Right lung (tissue), 10 donors: ENCODE measurements at places on chromosomes 7 and 10. TPM values are rescaled to one million over a fixed set of nuclear protein-coding genes. Genes with fewer than 3 reads are reported as not detected.

The ACSL5 gene
- 14.3 TPM for polyA plus RNA-seq

The CPA2 gene
- 0.29 TPM for polyA plus RNA-seq

The PHKG1 gene
- polyA plus RNA-seq = 2.7 TPM

The PDE1C gene
- polyA plus RNA-seq = 4.3 TPM

The IFIT3 gene
- polyA plus RNA-seq = 11.6 TPM

The OR6B1 gene
- not detected for polyA plus RNA-seq

The ACBD7 gene
- polyA plus RNA-seq = 5.0 TPM

The NUTM2A gene
- 5.1 TPM for polyA plus RNA-seq

The PON3 gene
- 19.3 TPM for polyA plus RNA-seq

The RPP30 gene
- 63.0 TPM for polyA plus RNA-seq

The SAMD9L gene
- polyA plus RNA-seq = 19.8 TPM

The VAX1 gene
- polyA plus RNA-seq = not detected

The FAM180A gene
- 0.22 TPM for polyA plus RNA-seq

The ZNF853 gene
- 12.2 TPM for polyA plus RNA-seq

The KLF14 gene
- 0.10 TPM for polyA plus RNA-seq

The FBXL13 gene
- 5.4 TPM for polyA plus RNA-seq

The ZNF12 gene
- polyA plus RNA-seq = 36.5 TPM

The CALML3 gene
- polyA plus RNA-seq = 0.55 TPM

The RABGEF1 gene
- polyA plus RNA-seq = 36.8 TPM

The XRCC2 gene
- polyA plus RNA-seq = 9.2 TPM

The EBF3 gene
- polyA plus RNA-seq = 1.3 TPM

The TMEM236 gene
- 0.54 TPM for polyA plus RNA-seq

The EPO gene
- polyA plus RNA-seq = 0.13 TPM

The NPFFR1 gene
- 0.44 TPM for polyA plus RNA-seq

The ALDH18A1 gene
- 52.2 TPM for polyA plus RNA-seq

The FFAR4 gene
- 0.11 TPM for polyA plus RNA-seq

The UCMA gene
- polyA plus RNA-seq = not detected

The WEE2 gene
- 0.60 TPM for polyA plus RNA-seq

The PLPP4 gene
- not detected for polyA plus RNA-seq

The HOXA4 gene
- 36.2 TPM for polyA plus RNA-seq

The KAZALD1 gene
- 12.8 TPM for polyA plus RNA-seq

The PTN gene
- polyA plus RNA-seq = 57.3 TPM

The PODXL gene
- 43.4 TPM for polyA plus RNA-seq

The PSD gene
- 10.1 TPM for polyA plus RNA-seq

The NRBF2 gene
- 21.1 TPM for polyA plus RNA-seq

The OGDHL gene
- polyA plus RNA-seq = 1.6 TPM

The NUDT13 gene
- polyA plus RNA-seq = 7.6 TPM

The TAC1 gene
- not detected for polyA plus RNA-seq

The IDI2 gene
- 0.14 TPM for polyA plus RNA-seq

The TYW1 gene
- polyA plus RNA-seq = 24.0 TPM

The CPEB3 gene
- 3.3 TPM for polyA plus RNA-seq

The GPR26 gene
- polyA plus RNA-seq = not detected

The SPDYE1 gene
- 1.8 TPM for polyA plus RNA-seq

The MYO1G gene
- 0.86 TPM for polyA plus RNA-seq

The STK31 gene
- 0.89 TPM for polyA plus RNA-seq

The SLC39A12 gene
- polyA plus RNA-seq = not detected

The ATP6V0A4 gene
- 0.62 TPM for polyA plus RNA-seq

The NOS3 gene
- 6.4 TPM for polyA plus RNA-seq

The PLCE1 gene
- 19.8 TPM for polyA plus RNA-seq

The TRPV6 gene
- 7.3 TPM for polyA plus RNA-seq

The POP7 gene
- 16.6 TPM for polyA plus RNA-seq

The PNLIPRP1 gene
- polyA plus RNA-seq = 0.21 TPM

The EPHA1 gene
- 15.8 TPM for polyA plus RNA-seq

The GSTO2 gene
- polyA plus RNA-seq = 24.8 TPM

The FAM221A gene
- 17.2 TPM for polyA plus RNA-seq

The GRM3 gene
- 0.25 TPM for polyA plus RNA-seq

The RBM20 gene
- 1.4 TPM for polyA plus RNA-seq

The CPN1 gene
- polyA plus RNA-seq = 0.16 TPM
